ENCODE measurements at places on chromosomes 4 and X.

GRCh38 chrX:40207626-40208025 lies 109.9 kb upstream of the BCOR start:
- DNase-seq: no peak

DNA sequence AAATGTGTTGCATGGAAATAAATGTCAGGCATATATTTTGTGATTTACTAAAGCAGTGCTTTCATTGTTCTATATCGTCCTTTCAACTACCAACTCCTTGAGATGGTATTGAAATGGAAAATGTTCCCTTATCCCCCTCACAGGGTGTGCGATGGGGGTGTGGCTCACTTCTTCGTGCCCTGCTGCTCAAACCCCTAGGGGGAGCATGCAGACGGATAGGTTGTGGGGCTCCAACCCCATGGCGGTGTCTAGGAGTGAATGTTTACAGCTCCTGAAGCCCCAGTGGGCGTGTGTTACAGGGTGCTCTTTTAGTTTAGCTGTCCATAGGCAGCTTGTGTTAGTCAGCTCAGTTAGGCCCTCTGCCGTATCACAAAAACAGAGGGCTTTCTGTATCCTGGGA lies 287.7 kb upstream of the EMCN start:
- DNase-seq: no peak

- peak; percentile 33 for DNase-seq
Measured at GRCh38 chr4:3201718-3202702, 46.9 kb upstream of the MSANTD1 start.

DNA sequence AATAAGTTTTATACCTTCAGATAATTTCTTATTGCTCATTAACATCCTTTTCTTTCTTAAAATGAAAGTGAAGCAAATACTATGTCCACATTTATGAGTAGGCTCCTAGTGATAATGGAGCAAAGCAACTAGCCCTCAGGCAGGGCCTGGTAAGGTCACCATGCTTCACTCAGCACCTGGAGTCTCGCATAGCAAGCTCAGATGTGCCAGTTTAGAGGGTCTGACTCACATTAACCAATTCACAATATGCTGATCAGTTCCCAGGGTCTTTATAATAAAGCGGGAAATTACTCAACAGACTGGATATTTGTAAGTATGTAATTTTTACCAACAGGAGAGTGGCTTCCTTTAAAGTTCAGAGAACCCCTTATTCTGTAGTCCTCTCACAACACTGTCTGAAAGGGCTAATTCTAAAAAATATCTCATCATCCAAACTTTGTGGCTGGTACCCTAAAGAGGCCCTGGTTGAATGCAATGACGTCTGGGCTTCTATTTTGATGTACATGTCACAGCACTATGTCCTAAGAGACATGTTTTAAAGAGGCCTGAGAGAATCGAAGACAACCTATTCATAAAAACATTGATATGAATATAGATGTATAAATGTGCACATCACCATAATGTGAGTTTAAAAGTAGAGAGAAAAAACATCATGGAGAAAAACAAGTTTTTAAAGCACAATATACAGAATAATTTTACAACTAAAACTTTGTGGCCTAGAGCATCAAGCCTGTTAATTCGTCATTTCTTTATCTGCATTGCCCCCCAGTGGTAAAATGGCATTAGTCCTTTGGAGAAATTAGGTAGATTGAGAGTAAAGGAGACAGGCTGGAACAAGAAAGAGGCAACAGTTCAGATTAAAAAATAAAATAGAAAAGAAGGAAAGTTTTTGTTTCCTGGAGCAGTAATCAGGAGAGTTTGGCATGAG lies 44.3 kb downstream of the IL21 start:
- DNase-seq: no peak

GRCh38 chr4:128006592-128006991 lies 41.4 kb downstream of the ABHD18 start:
- DNase-seq: no peak

DNA sequence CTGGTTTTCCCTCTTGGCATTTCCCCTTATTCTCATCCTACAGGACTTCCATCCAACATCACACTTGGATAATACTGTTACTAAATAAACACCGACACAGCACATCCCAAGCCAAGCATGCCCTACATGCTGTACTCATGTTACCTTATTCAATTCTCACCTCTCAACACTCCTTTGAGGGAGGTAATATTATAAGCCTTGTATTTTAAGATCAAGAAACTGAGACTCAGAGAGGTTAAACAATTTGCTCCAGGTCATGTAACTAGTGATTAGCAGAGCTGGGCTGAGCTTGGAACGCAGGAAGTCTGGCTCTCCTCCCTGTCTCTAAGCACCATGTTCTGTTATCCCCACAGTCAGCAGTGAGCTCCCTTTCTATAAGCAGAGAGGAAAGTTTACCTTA lies 333.6 kb upstream of the IGFBP7 start:
- no peak for DNase-seq

- DNase-seq: no peak
Measured at GRCh38 chrX:13863324-13863723, 46.4 kb upstream of the GPM6B start.

GRCh38 chr4:136643416-136643815 lies 888.9 kb downstream of the PCDH18 start:
- no peak for DNase-seq

GRCh38 chr4:168475745-168476144 lies 4.5 kb downstream of the DDX60L start:
- no peak for DNase-seq

- DNase-seq: no peak
Measured at GRCh38 chrX:129636175-129636681, 18.5 kb downstream of the APLN start.

- no peak for DNase-seq
Measured at GRCh38 chr4:55993994-55994663, 45.4 kb downstream of the CEP135 start.

GRCh38 chrX:120614816-120615215 lies 10.9 kb downstream of the MCTS1 start:
- DNase-seq: no peak

DNA sequence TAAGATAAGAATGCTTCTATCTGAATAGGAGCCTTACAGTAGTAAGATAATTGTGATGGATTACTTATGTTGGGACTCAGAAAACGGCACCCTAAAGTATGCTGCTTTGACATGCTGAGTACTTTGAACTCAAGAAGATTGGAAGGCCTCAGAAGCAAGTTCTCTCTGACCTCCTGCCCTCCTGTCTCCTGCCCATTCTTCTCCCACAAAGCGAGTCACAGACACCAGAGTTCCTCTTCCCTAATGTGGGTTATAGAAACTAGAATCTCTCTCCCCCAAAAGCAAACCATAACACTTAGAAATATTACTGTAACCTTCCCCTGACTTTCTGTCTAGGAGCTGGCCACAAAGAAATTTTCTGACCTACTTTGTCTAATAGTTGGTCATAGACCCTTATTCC lies 76.5 kb downstream of the DDIT4L start:
- no peak for DNase-seq

GRCh38 chr4:105145903-105146275 lies 787 bp upstream of the TET2 start:
- DNase-seq: peak; percentile 13

DNA sequence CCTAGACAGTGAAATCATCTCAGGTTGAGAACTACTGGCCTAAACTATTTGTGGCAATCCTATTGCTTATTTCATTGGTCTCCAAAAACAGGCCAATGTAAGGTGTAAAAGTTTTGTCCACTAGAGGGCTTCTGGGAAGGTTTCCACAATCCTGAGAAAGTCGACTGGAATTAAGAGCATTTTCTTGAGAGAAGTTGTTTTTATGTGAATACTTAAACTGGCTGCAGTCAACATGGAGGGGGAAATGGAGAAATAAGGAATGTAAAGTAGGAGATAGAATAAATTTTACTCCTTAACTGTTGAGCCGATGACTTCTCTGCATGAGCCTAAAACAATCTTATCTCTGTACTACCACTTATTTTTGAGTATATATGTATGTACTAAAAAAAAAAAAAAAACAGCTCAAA lies 11.0 kb upstream of the EIF4E start:
- no peak for DNase-seq

GRCh38 chr4:151806511-151806927 lies 45.7 kb upstream of the GATB start:
- DNase-seq: no peak

DNA sequence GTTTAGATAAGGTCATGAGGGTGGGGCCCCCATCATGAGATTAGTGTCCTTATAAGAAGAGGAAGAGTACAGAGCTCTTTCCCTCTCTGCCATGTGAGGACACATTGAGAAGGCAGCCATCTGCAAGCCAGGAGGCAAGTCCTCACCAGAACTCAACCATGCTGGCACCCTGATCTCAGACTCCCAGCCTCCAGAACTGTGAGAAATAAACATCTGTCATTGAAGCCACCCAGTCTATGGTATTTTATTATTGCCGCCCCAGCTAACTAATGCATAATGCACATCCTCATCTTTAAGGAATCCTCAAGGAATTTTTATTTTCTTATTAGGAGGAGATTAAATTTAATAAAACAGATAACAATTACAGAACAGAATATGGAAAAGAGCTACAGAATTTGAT lies 16.7 kb upstream of the EXOSC9 start:
- DNase-seq: no peak

GRCh38 chrX:17435476-17435875 lies 60.5 kb downstream of the NHS start:
- DNase-seq: no peak

- DNase-seq: no peak
Measured at GRCh38 chr4:96009427-96010119, 169.7 kb downstream of the PDHA2 start.

- DNase-seq: no peak
Measured at GRCh38 chrX:133323431-133323830, 91.9 kb downstream of the GPC4 start.

DNA sequence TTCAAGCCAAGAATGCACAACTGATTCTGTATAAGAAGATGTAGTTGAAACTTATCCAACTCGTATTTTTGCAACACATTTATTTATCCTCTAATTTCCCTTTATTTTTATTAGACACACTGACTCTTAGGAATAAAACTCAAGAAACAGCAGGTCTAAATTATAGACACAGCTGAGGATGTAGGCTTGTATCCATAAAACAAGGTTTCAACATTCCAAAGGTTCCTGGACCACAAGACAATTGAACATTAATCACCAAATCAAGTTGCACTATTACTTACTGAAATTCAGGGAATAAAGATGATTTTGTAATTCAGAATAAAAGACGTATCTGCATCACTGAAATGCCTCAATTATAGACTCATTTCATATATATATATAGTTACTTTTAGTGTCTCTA lies 683.5 kb upstream of the GRIA3 start:
- no peak for DNase-seq

DNA sequence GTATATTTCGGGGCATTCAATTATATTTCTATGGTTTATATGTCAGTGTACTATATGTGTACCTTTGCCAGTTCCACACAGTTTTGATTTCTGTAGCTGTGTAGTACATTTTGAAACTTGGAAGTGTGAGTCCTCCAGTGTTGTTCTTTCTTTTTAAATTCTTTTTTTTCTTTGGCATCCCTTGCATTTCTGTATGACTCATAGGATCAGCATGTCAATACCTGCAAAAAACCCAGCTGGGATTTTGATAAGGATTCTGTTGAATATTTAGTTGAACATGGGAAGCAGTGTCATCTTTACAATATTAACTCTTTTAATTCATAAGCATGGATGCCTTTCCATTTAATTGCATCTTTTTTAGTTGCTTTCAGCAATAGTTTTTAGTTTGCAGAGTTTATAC lies 100.0 kb downstream of the SH3BGRL start:
- no peak for DNase-seq

- no peak for DNase-seq
Measured at GRCh38 chr4:39657465-39657864, 18.8 kb upstream of the SMIM14 start.

DNA sequence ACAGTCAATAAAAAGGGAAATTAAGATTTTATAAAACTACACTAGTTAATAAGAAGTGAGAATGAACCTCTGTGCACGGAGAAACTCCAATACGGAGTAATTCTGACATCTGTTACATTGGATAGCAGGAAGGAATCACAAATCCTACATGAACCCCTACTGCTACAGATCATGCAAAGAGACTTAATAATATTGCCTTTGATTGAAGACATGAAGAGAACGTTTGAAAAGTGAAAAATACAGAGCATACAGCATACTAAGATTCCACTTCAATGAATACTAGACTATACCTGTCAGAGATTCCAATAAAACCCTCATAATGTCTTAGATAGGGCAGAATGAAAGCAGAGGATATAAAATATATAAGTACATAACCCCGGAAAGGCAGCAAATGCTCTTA lies 360.4 kb upstream of the GALNT7 start:
- no peak for DNase-seq

DNA sequence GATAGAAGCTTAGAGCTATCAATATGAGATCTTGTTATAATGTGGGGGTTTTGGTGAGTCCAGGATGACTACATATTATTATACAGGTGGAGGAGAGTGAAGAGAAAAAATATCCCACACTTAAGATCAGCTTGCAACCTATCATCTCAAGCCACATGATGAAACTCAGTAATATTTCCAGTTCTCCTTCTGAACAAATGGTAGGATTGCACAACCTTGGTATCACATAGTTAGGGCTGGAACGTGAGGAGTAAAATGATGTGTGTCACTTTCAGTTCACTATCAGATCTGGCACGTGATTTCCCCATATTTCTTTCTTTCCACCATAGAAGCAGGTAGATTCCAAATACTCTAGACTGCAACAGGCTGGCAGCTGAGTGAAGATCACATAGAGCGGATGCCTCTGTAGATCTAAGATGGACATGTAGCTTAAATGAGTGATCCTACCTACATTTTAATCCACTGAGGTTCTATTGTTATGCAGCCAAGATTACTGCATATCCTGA lies 150.6 kb upstream of the ANKRD50 start:
- DNase-seq: no peak

DNA sequence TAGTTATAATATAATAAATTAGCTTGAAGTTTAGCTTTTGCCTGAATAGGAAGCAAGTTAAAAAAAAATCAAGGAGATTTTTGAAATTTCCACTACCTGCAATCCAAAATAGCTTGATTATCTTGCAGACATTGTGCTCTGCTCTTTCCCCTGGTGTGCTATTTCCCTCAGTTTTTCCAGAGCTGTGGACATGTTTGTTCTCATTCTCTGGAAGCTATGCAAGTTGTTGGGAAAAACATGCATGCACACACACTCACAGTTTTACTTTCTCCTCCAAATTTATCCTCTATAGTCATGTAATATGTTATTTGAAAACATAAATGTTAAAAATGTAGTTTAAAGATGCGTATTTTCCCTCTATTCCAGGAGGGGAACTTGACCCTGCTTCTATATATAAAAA lies 225.8 kb upstream of the ARSJ start:
- DNase-seq: no peak

- no peak for DNase-seq
Measured at GRCh38 chr4:26176598-26177149, 144.1 kb upstream of the RBPJ start.

DNA sequence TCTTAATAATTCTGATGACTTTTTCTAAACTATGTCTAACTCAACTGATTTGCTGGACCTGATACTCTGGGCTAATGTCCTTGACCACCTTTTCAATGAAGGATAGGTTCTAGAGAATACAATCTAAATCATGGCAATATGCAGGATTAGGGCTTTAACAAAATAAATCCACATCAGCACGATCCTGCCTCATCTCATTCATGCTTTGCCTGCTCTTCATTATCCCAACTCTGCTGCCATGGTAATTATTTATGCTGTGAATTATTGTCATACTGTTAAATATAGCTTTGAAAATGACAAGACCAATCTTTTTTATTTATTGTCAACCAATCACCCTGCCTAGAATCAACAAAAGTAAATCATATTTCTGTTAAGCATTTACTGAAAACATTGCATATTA lies 2176.7 kb upstream of the AGA start:
- no peak for DNase-seq

GRCh38 chr4:2253160-2254084 lies 8.5 kb downstream of the MXD4 start:
- DNase-seq: no peak

Measured in stimulated activated CD8-positive, alpha-beta memory T cell treated with anti-CD3 and anti-CD28 coated beads, Interleukin-7, amount 100 ng/mL, for 24 hours (primary cell).